ENCODE measurements at places on chromosomes 12 and 14. TPM values are rescaled to one million over a fixed set of nuclear protein-coding genes. Genes with fewer than 3 reads are reported as not detected.

The NPAS3 gene
- not detected for total RNA-seq

The GZMB gene
- total RNA-seq = not detected

GRCh38 chr12:106080041-106080790 lies 58.5 kb downstream of the NUAK1 start:
- DNase-seq = no peak

DNA sequence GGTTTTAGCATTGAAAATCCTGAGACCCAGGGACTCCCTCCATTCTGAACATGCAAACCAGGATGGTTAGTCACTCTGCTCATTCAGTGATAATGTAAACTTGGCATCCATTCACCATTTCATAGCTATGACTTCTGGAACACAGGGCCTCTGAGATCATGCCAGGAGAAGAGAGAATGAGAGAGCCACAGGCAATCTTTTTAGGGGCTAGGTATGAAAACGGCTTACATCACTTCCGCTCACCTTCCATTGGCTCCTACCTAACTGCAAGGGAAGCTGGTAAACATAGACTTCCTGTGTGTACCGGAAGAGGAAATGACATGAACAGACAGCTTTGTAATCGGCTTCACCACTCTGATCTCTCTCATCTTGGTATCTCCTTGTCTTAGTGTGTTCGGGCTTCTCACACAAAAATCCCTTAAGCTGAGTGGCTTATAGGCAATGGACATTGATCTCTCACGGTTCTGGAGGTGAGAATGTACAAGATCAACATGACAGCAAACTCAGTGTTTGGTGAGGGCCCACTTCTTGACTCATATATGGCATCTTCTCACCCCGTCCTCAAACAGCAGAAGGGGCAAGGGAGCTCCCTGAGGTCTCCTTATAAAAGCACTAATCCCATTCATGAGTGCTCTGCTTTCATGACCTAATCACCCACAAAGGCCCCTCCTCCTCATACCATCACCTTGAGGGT lies 465.9 kb upstream of the TBX3 start:
- no peak for DNase-seq

Data from NCI-H460 (cell line).